Stomach (tissue), 19 donors: ENCODE measurements at places on chromosomes 1 and 21.

- no peak for DNase-seq
Measured at GRCh38 chr1:64315402-64315801, 112.0 kb downstream of the UBE2U start.

- DNase-seq = no peak
Measured at GRCh38 chr1:234680331-234680904, 70.4 kb upstream of the IRF2BP2 start.

DNA sequence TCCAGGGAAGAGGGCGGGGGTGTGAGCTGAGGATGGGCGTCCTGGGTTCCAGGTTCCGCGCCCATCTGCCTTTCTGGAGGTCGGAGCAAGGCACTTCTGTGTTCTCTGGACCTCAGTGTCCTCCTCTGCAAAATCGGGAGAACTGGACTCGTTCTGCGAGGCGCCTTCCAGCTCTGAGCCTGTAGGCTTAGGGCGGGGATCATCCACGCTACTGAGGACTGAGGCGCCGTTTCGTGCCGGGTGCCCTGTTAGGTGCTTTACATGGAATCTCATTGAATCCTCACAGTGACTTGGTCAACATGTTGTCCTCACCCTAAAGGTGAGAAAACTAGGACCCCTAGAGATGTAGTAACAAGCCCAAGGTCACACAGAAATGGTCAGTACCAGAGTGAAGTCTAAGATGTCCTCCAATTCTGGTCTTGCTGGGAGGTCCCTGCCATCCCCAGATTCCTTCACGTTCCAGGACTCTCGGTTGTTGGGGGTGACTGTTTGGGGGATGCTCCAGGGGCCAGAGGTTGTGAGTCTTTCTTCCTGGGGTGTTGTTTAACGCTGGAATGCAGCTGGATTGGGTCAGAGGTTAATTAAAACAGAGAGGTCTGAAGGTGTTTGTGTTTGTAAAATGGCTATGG lies 677 bp downstream of the PRKAA2 start:
- peak; percentile 47 for DNase-seq

DNA sequence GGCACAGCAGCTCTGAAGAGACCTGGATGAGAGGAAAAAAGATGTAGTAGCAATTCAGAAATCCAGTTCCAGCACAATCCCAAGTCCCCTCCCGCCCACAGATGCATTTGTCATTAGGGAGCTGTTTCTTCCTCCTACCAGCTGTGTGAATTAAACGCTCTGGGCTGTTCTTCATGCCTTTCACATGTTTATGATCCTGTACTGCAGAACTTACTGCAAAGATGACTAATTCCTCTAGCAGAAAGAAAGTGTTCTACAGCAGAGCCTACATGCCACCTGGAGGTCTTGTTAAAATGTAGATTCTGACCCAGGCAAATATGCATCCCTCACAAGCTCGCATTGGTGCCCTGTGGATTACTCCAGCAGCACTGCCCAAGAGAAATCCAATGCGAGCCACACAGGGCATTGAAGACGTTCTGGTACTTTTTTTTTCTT lies 6.5 kb downstream of the ENO1 start:
- no peak for DNase-seq

DNA sequence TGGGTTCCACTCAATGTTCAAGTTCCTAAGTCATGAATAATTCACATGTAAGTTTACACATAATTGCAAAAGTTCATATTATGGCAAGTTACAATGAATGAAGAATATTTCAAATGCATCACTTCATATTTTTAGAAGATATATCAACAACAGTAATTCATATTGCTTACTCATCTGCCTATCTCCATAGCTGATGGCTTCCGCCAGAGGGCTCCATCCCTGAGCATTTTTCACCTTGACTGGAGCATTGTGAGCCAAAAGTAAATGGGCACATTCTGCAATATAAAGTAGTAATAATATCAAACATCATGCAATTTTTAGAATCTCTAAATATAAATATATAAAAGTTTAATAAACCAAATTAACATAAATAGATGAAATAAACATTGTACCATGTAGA lies 29.8 kb downstream of the ANKRD13C start:
- DNase-seq = no peak

GRCh38 chr1:226821719-226822085 lies 48.7 kb upstream of the PSEN2 start:
- peak; percentile 77 for DNase-seq
